ENCODE measurements at places on chromosomes 12 and 14.

DNA sequence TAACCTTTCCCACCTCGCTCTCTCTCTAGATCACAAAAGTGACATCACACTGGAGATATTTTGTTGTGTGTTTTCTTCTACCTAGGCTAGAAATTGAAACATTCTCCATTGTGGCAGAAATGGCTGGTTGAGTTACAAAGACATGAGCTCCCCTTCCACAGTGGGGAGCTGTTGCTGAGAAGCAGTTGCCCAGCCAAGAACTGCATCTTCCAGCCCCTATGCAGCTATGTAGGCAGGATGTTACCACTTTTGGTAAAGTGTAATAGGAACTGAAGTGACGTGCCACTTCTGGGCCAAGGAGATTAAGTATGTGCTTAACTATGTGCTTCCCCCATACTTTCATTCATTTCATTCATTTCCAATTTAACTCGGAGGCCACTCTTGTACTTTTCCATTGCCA is 138.7 kb upstream of the E2F7 start:
- no peak for DNase-seq

GRCh38 chr14:75751296-75751695 is 90.2 kb downstream of the TTLL5 start:
- DNase-seq, result no peak

DNA sequence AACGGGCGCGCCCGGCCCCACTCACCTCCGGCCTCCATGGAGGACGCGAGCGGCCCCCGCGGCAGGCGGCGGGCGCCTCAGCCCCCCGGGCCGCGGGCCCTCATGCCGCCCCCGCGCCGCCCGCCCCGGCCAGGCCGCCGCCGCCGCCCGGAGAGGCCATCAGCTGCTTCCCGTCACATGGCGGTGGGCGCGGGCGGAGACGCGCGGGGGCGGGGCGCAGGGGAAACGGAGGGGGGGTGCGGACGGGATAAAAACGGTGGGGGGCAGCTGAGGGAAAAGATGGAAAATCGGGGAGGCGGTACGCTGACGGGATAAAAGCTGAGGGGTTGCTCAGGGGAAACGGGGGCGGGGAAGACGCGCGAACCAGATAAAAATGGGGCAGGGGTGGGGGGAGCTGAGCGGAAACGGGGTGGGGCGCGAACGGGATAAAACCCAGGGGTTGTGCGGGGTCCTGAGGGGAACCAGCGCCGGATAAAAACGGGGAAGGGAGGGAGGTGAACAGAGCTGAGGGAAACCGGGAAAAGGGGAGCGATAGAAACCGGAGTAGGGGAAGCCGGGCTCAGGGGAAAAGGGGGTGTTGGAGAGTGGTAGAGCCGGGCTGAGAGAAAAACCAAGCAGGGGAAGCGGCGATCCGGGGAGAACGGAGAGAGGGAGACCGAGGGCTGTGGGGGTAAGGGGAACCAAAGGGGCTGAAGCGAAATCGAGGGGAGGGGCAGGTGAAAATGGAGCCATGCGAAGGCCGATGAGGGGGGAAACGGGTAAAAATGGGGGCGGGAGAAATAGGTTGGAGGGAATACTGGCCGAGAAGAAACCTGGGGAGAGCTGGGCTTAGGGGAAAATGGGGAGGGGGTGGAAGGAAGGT is at the start of gene WSB2:
WSB2 (minus strand) TSS at position 169 of the 862 bp plus-strand sequence; CDS start at position 38, 131 bp downstream.
- peak; percentile 38 for DNase-seq

DNA sequence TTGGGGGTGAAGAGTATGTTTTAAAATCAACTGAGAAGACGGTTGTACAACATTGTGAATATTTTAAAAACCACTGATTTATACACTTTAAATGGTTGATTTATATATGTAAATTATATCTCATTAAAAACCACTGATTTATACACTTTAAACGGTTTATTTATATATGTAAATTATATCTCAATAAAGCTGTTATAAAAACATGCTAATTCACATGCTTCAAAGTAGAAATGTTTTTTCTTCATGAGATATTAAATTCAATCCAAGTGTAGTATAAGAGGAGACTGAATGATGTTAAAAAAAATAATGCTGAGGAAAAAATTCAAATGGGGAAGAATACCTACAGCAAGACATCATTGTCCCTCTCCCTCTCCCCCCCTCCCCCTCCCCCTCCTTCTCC is 92.9 kb downstream of the ATXN2 start:
- DNase-seq, result no peak

DNA sequence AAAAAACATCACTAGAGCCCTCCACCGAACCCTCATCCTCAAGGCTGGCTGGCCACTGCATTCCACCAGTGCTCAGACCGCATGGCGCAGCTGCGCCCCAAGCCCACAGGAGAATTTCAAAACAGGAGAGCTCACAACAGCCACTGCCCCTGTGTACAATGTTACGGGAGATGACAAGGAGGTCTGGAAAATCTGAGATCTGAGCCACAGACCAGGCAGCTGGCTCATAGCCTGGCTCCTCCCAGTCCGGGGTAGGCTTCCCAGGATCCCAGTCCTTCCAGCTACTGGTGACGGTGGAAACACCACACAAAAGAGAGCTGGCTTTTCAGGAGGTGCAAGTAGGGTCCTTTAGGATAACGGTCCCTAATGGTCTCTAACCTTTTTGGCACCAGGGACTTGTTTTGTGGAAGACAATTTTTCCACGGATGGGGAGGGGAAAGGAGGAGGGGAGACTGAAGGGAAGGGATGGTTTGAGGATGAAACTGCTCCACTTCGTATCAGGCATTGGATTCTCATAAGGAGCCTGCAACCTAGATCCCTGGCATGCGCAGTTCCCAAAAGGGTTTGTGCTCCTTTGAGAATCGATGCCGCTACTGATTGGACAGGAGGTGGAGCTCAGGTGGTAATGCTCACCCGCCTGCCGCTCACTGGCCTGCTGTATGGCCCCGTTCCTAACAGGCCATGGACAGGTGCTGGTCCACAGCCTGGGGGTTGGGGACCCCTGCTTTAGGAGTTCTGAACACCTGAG is 23.0 kb upstream of the NRDE2 start:
- no peak for DNase-seq

DNA sequence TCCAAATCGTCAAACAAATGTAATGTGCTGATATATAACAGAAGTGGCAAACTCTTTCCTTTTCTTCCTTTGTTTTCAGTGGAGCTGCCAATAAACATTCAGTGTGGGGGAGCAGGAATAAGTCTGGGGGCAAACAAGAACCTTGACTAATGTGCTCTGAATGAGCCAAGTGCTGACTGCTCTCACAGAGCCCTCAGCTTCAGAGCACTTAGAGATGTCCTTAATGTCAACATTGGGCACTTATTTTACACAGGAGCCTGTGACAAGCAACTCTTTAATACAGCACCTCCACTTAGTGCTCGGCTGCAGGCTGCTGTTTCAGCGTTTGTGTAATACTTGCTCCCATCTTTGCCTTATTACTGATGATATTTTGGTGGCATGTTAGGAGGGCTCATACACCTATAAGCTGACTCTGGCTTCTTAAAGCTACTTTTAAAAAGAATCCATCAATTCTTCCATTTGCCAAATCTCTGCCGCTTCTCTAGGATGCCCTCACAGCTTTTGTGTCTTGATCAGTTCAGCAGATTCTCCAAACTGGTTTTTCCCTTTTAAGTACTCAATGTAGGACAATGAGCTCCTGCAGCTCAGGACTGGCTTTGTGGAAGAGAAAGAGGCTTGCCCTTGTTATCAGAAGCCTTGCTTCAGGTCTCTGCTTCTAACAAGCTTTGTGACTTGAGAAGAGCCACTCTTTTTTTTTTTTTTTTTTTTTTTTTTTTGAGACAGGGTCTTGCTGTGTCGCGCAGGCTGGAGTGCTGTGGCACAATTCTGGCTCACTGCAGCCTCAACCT is 206.6 kb downstream of the MON2 start:
- DNase-seq, result no peak
